ENCODE measurements at places on chromosomes 11 and 22.

DNA sequence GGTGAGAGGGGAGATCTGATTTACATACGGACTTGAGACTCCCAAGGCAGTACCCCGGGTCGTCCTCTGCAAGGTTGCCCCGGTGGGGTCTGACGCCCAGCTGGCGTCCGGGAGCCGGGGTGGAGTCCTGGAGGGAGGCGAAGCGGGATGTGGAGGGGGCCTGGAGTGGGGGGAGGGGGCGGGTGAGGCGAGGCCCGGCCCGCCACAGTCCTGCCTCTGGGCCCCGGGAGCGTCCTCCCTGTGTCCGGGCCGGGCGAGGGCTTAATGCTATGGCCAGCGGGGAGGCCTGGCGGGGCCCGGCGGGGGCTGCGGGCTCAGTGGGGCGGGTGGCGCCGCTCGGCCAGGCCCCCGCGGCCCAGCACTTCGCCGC lies 2.4 kb upstream of the MYBPC3 start:
- no peak for DNase-seq

DNA sequence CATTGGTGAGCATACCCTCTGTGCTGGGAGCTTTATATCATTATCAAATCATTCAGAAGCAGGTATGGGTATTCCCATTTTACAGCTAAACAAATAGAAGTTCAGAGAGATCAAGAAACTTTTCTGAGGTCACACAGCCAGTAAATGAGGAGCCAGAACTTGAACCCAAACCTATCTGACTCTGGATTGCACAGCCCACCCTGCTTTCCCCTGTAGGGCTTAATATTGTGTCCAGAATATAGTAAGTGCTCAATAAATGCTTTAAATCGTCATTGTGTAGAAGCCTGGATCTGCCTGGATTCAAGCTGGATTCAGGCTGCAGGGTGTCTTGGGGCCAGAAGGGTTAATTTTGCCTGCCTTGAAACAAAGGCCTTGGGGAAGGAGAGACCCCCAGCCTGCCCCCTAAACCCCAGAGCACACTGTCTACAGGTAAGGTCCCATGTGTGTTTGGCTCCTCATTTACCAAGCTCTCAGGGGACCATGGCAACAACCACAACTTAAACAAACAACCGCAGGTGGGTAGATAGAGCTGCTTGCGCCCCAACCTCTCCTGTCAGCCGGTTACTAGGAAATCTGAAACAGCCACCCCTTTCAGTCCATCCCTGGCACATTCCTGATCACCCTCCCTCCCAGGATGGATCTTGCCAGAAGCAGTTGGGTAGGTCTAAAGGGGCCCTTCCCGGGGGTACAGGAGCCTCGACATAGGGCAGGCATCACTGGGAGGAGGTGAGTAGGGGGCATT lies 3.0 kb upstream of the SEC14L3 start:
- DNase-seq, result peak; percentile 33

DNA sequence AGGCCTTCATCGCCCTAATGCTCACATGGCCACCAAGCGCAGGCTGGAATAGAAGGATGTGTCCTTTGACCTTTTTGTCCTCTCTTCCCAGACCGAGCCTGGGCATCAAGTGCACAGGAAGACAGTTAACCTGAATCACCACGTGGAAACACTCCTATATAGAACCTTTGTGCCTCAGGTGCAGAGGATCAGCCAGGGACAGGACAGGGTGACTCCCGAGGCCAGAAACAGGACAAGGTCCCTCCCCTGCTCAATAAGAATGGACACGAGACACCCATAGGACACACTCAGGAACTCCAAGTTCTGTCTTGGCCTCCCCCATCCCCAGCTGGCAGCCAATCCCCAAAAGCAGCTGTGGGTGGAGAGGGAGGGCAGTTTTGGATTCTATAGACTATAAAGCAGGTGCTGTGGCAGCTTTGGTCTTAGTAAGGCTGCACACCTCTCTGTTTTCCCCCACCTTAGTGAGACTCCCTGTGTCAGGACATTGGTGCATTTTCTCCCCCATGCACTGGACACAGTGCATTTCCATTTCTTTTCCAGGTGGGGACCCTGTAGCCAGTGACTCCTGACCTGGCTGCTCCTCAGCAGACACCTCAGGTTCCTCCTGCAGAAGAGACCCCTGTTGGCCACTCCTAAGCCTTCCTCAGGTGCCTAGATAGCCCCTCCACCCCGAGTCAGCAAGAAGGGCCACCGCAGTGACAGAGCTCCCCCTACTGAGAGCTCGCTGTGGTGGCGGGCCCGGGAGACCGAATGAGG lies 43.6 kb upstream of the POU2AF1 start:
- DNase-seq, result peak; percentile 46

DNA sequence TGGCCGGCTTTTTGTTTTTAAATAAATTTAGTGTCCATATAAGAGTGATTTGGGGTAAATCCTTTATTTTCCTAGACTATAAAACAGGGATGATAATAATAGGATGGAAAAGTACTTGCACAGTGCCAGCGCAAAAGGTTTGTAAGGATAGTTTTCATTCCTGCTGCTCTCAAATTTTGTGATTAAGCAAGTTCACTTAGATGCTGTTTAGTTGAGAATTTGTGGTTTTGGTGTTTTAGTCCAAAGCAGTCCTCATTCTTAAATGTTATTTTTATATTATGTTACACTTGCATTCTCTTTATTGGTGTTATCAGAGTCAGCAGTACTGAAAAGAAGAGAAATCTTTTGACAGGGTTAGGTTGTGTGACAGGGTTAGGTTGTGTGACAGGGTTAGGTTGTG lies 47.9 kb downstream of the PPP6R3 start:
- DNase-seq, result no peak

- no peak for DNase-seq
Measured at GRCh38 chr11:33177676-33178336, 16.5 kb upstream of the CSTF3 start.

DNA sequence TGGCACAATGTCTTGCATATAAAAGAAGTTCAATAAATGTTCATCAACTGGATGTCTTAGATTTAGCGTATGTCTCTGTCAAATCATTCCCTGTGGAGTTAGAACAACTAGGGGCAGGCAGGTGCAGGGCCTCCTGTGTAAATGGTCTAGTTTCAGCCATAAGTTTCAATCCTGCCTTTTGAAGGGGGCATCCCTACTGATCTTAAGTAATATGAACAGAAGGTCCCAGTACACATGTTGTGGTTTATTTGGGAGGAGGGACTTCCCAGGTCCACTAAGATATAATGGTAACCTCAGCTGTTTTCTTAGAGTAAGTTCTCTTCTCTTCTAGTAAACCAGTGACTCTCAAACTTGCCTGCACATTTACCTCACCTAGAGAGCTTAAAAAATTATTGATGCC lies 19.8 kb downstream of the TTC12 start:
- no peak for DNase-seq

DNA sequence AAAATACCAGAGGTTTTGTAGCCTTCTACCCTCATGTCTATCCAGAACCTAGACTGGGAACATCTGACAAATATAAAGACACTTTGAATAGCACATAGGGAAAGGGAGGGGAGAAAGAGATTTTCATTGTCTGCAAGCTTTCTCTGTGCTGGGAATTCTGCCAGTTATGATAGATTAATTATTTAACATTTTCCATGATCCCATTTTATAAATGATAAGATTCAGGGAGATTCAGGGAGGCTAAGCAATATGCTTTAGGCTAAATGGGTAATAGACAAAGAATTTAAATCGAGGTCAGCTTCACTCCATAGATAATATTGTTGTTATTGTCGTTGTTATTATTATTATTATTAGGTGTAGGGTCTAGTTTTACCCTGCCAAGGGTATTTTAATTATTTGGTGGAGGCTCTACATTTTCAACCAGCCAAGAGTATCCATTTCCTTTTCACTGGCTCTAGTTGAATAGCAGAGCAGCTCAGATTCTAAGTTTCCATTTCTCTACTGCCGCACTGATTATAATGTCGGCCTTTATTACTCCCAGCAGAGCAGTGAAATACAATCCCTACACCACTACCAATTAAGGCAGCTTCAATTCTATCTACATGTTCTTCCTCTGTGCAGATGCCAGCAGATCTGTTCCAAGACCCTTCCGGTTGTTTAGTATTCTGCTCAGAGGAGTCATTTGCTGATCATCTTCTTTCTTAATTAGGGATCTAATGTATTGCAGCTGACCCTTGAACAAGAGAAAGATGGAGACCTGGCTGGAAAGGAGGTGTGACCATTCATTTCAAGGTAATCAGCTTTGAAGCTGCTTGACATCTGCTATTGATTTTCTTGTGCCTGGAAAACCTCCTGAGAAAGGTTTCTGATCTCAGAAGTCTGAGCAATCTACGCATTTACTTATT lies 23.8 kb upstream of the SYN3 start:
- no peak for DNase-seq
